ENCODE measurements at places on chromosomes 7 and 10.

- no peak for DNase-seq
These were observed 173.2 kb downstream of the TNS3 start for GRCh38 chr7:47408675-47409074.

DNA sequence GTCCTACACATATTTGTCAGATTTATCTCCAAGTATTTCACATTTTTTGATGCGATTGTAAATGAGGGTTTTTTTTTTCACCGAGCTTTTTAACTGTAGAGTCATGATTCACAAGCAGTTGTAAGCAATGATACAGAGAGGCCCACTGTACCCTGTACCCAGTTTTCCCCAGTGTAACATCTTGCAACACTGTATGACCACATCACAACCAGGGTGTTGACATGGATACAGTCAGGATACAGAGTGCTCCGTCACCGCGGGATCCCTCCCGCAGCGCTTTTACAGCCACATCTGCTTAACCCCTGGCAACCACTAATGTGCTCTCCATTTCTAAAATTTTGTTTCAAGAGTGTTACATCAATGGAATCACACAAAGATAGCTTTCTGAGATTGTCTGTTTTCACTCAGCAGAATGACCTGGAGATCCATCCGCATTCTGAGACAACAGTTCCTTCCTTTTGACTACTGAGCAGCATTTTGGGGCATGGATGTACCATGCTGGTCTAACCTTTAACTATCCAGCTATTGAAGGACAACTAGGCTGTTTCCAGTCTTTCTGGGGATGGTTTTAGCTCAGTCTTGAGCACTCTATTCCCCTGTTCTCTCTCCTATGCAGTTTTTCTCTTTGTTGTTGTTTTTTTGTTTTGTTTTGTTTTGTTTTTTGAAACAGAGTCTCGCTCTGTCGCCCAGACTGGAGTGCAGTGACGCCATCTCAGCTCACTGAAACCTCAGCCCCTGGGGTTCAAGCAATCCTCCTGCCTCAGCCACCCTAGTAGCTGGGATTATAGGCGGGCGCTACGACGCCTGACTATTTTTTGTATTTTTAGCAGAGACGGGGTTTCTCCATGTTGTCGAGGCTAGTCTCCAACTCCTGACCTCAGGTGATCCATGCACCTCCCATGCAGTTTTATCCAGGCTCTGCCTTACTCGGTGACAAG, 25.9 kb downstream of the GPRIN2 start:
- DNase-seq = no peak

- no peak for DNase-seq
These were observed 7.1 kb upstream of the CXCL12 start for GRCh38 chr10:44391981-44392380.

DNA sequence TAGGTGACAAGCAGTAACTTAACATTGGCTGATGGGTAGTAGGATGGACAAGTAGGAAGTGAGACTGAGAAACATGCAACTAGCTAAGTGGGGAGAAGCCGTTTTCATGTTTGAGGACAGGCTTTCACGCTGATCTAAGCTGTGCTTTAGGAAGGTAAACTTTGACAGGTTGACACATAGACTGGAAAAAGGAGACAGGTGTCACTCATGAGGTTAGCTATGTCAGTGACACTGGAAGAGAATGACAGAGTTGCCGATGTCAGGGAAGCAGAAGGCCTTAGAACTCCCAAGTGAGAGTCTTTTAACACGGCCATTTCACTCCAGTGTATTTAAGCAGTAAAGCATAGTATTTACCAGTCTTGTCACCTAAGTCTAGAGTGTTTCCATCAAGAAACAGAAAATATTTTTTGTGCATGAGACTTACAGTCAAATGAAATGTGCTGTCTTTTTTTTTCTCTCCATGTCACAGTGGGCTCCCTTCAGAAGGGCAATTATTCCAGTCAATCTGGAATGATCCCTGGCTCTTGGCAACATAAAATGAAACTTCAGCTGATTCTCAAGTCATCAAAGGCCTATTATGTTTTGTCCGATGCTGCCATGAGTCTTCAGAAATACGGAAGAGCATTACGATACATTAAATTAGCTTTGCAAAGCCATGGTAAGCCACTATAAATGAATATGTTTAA, 20.6 kb downstream of the EDRF1 start:
- DNase-seq = no peak

- DNase-seq = no peak
These were observed 28.3 kb upstream of the LMTK2 start for GRCh38 chr7:98078197-98078870.

GRCh38 chr10:113041841-113042750, 92.0 kb downstream of the TCF7L2 start:
- DNase-seq = no peak

DNA sequence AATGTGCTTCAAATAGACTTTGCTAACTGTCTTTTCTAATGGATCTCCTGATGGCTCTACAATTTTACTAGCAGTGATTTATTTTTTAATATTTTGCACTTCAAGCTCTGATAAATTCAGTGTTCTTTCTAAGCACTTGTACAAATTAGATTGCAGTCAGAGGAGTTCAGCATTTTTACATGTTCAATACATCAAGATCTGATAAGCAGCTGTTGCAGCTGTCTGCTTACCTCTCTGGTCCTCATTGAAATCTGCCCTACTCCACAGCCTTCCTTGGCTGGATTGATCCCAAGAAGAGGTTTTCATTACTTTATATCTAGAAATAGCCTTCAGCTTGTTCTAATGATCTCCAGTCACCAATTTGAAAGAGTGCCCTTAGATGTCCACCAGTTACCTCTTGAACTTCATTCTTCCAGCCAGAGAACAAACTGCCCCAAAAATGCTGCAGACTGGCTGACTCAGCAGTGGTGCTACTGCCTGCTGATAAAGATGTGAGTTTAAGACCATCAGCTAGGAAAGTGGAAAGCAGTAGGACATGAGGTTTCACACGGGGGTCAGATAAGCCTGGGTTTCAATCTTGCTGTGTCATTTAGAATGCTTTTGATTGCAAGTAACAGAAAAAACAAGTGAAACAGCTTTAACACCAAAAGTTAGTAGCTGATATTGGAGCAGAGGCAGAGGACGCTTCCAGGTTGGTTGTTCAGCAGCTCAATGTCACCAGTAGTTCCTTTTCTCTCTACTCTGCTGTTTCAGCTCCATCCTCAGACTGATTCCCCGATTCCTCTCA, 350.9 kb upstream of the NPVF start:
- no peak for DNase-seq

- no peak for DNase-seq
These were observed 137.5 kb upstream of the PRPS1L1 start for GRCh38 chr7:18165166-18165565.

DNA sequence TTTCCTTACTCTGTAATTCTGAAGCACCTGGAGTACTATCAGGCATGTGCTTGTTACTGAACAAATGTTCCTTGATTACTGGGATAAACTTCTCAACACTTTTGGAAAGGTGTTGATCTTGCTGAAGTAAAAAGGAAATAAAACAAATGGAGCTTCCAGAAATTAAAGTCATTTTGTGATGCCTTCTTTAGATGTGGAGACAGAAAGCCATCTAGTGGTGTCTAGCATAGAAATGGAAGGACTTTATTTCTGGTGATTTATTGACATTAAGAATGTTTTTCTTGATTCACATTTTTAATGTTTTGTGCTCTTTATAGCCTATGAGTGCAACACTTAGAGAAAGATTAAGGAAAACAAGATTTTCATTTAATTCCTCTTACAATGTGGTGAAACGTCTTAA, 1.4 kb downstream of the SFR1 start:
- peak; percentile 26 for DNase-seq

GRCh38 chr7:142542105-142542504, 207.2 kb upstream of the PRSS1 start:
- no peak for DNase-seq

DNA sequence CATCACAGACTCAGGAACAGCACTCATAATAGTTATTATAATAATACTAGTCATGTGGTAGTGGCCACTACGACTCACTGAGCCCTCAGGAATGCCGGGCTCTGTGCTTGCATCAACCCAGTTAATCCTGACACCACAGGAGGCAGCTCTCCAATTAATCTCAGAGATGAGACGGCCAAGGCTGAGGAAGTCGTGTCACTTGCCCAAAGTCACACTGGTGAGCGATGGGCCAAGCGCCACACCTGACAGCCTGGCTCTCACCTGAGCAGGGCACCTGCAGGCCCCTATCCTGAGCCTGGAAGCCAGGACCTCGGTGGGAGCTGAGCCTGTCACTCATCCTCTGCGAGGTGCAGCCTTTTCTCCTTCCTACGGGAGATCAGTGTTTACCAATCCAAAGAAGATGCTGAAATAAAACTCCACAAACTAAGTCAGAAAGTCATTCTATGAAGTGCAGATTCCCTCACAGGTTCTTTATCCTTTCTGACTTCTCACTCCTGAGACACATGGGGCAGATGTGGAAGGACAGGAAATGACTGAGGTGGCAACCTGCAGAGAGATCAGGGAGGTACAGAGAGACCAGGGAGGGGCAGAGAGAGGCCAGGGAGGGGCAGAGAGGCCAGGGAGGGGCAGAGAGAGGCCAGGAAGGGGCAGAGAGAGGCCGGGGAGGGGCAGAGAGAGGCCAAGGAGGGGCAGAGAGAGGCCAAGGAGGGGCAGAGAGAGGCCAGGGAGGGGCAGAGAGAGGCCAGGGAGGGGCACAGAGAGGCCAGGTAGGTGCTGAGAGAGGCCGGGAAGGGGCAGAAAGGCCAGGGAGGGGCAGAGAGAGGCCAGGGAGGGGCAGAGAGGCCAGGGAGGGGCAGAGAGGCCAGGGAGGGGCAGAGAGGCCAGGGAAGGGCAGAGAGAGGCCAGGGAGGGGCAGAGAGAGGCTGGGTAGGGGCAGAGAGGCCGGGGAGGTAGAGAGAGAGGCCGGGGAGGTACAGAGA, 38.5 kb downstream of the VIPR2 start:
- DNase-seq = no peak

- no peak for DNase-seq
These were observed 68.4 kb downstream of the PARP12 start for GRCh38 chr7:139994356-139994755.

DNA sequence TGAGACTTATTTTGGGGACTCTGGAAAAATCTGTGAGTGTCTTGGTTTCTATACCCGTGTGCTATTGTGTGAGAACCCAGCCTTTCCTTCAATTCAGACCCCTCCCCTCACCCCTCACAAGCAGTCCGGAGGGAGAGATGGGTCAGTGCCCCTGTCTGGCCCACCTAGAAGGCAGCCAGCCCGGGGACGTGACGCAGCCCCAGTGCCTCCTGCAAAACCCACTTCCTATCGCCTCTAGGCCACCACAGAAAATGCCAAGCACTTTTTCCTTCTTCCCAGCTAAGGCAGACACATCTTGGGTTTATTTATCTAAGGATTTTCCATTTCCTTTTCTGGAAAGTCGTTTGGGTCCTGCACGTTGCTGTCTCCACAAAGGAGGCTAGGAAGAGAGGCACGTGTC, 11.6 kb upstream of the AQP1 start:
- DNase-seq = no peak

- DNase-seq = no peak
These were observed 99.1 kb upstream of the CACNA2D1 start for GRCh38 chr7:82542665-82543064.

DNA sequence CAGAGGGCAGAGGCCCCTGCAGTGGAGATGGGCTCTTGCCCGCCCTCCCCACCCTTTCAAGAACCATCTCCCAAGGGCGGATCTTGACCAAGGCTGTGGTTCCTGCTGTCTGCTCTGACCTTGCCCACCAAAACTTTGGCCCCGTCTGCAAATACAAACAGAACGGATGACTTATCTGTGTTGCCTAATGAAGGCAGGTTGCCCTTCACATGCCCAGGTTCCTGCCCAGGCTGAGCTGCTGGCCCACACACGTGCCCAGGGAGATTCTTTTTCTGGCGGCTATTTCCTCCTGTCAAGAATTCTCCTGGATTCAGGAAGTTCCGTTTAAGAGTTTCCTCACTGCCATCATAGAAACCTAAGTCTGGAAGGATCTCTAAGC, 78.3 kb downstream of the PROSER2 start:
- DNase-seq = no peak

GRCh38 chr7:45514944-45515343, 59.2 kb upstream of the ADCY1 start:
- no peak for DNase-seq

Measured in CD4-positive, alpha-beta T cell treated with Interferon alpha-2 for 1 hour (primary cell).